ENCODE measurements at places on chromosomes 4 and X. TPM values are rescaled to one million over a fixed set of nuclear protein-coding genes. Genes with fewer than 3 reads are reported as not detected.

DNA sequence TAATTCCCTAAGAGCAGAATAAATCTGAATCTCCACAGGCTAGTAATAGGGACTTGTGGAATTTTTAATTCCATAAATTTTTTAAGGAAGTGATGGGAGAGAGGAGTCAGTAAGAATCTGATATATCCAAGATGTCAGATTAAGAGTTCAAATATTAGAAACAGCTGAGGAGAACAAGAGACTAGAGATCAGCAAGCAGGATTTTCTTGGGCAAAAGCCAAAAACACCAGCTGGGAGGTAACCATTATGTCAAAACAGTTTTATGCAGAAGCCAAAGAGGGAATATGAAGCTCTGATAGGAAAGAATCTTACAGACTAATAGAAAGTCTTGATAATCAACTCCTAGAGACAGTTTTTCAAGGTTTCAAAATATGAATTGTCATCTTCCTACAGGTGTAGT, 72.2 kb upstream of the RBPJ start:
- DNase-seq = no peak

GRCh38 chr4:103934178-103934789, 214.5 kb upstream of the TACR3 start:
- DNase-seq = peak; percentile 2

GRCh38 chr4:6125103-6125651, 75.2 kb downstream of the JAKMIP1 start:
- no peak for DNase-seq

GRCh38 chr4:87151730-87152129, 68.7 kb downstream of the KLHL8 start:
- no peak for DNase-seq

DNA sequence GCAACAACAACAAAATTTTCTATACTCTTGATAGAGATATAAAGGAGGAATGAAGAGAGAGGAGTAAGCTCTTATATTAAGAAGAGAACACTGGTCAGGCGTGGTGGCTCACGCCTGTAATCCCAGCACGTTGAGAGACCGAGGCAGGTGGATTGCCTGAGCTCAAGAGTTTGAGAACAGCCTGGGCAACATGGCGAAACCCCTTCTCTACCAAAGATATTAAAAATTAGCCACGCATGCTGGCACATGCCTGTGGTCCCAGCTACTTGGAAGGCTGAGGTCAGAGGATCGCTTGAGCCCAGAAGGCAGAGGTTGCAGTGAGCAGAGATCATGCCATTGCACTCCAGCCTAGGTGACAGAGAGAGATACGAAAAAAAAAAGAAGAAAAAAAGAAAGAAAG, 102.4 kb downstream of the TEX11 start:
- DNase-seq = no peak

DNA sequence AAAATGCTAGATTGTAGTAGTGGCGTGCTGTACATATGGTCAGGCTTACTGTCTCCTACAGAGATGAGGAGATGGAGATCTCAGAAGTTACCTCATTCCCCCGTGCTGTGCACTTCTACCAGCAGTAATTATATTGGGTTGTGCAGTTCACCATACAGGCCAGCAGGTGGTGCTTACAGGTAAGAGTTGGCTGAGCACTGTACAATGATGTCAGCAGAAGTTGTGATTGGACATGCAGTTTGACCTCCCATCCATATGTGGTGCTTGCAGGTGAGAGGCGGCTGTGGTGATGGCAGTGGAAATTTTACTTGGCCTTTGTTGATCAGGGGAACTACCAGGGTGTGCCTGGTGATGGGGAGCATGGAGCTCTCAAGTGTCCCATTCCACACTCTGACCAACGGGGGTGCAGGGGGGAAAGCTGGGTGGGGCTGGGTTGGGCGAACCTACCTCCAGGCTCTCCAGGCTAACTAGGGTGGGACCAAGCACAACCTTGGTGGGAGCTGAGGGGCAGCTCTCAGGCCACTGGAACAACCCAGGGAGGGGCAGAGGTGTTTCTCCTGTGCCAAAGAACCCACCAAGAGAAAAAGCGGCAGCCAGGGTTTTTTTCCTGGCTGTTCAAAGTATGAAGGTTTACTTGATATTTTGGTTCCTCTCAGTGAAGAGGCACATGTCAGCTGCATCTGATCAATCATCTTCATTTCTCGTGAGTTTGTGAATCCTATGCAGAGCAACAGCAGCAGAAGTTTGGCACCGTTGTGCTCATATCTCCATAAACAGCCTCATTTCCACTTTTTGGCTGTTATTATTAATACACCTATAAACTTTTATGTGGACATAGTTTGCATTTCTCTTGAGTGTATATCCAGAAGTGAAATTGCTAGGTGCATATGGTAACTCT, 73.8 kb upstream of the FREM3 start:
- peak; percentile 49 for DNase-seq

- DNase-seq = no peak
Measured at GRCh38 chrX:139191746-139192385, 338.7 kb upstream of the F9 start.

DNA sequence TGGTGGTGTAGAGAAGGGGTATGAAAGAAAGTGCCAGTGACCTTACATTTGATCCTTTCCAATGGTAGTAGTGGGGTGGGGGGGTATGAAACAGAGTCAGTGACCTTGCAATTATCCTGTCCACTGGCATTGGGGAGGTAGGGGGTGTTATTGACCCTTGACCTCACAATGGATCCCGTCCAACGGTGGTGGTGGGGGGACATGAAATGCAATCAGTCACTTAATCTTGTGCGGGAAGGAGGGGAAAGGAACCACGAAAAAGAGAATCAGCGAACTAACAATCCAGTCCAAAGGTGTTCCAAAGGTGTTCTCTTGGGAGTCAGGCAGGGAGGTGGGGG, 619 bp upstream of the PDK3 start:
- DNase-seq = no peak

GRCh38 chrX:9434051-9434550, 30.8 kb upstream of the TBL1X start:
- DNase-seq = no peak

DNA sequence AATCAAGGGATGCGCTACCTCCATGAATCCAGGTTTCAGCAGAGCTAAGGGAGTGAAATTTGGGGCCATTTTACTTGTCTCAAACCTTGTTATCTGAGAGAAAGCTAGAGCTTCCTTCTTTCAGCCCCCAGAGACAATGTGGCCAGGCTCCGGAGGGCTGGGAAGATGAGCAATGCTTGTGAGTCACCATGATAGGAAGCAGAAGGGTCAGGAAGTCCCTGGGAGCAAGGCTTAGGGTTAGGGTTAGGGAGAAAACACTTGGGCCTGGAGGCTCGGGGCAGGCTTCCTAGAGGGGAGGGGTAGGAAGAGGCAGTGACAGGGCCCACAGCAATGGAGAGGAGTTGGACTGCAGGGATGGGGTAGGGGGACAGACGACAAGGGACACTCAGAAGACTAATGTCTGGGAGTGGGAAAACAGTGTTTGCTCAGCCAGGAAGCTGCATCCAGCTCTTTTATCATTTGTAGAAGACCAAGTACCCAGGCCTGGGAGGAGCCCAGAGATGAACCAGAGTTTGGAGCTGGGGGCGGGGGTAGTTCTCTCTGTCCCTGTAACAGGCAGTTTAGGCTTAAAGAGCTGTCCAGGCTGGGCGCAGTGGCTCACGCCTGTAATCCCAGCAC, 16.4 kb upstream of the PORCN start:
- no peak for DNase-seq

DNA sequence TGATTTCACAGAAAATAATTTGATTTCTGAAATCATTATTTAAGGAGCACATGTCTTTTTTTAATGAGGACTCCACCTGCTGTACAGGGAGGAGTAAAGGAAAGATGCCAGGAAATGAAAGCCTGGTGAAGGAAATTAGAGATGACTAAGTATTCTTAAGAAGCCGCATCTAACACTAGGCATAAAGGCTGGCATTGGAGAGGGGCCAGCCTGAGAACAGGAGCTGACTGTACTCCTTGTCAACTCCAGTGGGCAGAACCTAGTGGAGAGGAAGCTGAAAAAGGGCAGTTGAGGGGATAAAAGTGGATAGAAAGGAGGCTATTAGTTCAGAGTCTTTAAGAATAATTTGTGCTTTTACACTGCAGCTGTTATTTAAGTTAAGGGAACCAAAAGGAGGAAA, 393.0 kb downstream of the PPP1R2C start:
- DNase-seq = no peak

The BMP2K gene
- 12.8 TPM for total RNA-seq

The TLL1 gene
- not detected for total RNA-seq

The CT83 gene
- total RNA-seq = not detected
